ENCODE measurements at places on chromosomes 5 and 9.
A peak's percentile ranks its signal among the peaks of the same experiment; 100 is the strongest.

DNA sequence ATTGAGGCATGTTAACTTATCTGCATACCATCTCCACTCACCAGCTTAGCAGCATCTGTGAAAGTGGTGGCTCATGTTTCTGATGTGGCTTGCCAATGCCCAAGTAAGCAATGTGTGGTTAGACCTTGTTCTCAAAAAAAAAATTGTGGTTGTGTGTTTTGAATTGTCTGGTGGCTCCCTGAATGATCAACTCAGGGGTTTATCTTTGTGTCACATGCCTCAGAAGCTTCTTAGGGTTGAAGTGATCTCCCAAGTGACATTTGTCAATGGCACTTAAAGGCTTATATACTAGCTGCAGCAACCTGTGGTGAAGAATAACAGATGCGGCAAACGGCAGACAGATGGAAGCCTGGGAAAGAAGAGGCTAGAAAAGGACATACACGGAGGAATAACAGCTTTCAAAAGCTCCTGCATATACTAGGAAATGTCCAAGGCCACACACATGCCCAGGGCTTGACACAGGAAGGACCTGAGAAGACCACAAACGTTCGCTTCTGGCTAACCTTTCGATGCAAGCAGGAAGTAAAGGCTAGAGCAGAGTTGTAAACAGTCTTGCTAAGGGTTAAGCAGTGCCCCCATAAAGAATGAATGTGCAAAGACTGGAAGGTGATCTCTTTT lies 42.2 kb upstream of the FSD1L start:
- peak; percentile 18 for DNase-seq

- DNase-seq: no peak
Observed at GRCh38 chr9:20784196-20784595, 100.1 kb downstream of the FOCAD start.

- no peak for DNase-seq
Observed at GRCh38 chr9:1057910-1058309, 7.8 kb downstream of the DMRT2 start.

DNA sequence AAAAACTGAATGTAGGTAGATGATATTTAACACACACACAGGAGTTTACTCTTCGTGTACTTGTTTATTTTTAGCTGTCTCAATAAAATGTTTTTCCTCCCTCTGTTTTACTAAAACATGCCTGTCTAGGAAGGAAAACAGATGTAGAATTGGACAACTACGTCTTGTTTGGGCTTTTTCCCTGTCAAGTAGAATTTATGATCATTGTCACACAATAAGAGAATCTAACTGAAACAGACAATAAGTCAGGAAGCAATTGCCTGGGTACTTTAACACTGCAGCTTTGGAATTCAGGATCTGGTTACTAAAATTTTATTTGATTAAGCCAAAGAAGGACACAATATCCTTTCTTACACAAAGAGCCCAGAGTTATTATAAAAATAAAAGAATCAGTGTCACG lies 164.2 kb downstream of the ZDHHC21 start:
- no peak for DNase-seq

GRCh38 chr9:98226957-98227356 lies 28.5 kb downstream of the TBC1D2 start:
- DNase-seq: no peak

DNA sequence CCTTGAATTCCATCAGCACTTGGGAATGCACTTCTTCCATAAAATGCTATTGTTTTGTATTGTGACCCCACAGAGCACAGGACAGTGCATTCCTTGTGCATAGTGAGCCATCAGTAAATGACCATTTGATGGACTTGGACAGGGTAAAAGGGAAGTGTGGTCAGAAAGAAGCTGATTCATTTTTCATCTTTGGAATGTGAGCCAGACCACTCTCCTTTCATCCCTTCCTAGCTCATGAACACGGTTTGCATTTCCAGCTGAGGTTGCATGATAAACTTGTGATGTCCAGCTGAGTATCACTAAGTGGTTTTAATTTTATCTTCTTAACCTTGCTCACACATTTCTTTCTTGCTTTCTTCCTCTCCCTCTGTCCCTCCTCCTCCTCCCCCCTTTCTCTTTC lies 101.3 kb downstream of the NUDT12 start:
- DNase-seq: no peak

DNA sequence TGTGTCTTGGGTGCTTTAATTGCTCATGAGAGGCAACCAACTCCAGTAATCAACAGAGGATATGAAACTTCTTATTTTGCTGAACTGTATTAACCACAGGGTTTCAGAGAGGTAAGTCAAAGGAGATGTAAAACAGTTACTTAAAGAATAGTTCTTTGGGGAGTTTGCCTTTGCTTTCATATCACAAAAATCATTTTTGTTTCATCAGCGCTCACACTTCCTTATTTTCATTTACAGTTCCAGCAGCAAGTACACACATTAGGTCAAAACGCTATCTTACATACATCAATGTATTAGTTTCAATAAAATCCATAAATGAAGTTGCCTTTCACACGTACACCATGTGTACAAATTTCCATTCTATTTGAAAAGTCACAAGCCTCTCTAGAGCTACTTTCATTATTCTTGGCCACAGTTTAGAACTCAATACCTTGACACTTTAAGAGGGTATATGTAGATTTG lies 50.1 kb downstream of the ST8SIA4 start:
- no peak for DNase-seq

- no peak for DNase-seq
Observed at GRCh38 chr5:172594431-172594830, 46.6 kb upstream of the NEURL1B start.

- no peak for DNase-seq
Observed at GRCh38 chr5:60295423-60295822, 401.9 kb upstream of the PDE4D start.

GRCh38 chr9:133383438-133383837 lies 7.3 kb downstream of the STKLD1 start:
- DNase-seq: no peak

- DNase-seq: no peak
Observed at GRCh38 chr5:34854459-34855174, 15.7 kb downstream of the TTC23L start.

DNA sequence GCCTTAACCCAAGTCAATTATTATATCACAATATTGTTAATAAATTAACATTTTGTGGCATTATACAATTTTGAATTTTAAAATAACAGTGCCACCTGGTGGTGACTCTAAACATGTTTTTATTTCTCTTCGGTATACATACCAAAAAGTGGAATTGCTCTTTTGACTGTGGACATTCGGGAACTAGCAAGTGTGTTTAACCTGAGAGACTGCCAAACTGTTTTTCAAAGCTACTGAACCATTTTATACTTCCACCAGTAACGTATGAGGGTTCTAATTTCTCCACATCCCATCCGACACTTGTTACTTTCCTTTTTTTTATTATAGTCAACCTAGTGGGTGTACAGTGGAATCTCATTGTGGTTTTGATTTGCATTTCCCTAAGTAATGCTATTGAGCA lies 18.3 kb upstream of the HSDL2 start:
- no peak for DNase-seq

DNA sequence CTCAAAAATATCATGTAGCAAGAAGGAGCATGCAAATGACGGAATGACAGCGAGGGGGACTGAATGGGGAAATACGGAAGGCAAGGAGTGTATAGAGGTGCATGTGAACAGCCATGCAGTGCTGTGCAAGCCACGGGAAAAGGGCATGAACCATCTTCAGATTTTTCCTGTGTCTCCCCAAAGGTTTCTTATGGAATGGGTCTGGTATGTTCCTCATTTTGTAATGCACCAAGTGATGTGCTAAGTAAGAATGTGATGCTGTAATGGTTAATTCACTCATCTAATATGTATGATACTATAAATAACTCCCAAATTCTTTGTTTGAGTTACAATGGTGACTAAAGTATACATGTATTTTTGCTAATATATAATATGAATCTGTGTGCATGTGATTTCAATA lies 99.0 kb upstream of the DAB2 start:
- no peak for DNase-seq

DNA sequence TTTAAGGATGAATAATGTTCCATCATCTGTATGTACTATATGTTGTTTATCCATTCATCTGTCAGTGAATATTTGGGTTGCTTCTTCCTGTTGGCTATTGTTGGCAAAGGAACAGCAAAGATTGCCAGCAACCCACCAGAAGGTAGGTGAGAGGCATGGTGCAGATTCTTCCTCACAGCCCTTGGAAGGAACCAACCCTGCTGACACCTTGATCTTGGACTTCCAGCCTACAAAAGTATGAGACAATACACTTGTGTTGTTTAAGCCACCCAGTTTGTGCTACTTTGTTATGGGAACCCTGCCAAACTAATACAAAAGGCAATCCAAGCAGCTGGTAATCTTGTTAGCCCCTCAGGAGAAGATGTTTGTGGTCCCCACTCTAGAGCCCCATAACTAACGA lies 122.0 kb downstream of the CARTPT start:
- no peak for DNase-seq

DNA sequence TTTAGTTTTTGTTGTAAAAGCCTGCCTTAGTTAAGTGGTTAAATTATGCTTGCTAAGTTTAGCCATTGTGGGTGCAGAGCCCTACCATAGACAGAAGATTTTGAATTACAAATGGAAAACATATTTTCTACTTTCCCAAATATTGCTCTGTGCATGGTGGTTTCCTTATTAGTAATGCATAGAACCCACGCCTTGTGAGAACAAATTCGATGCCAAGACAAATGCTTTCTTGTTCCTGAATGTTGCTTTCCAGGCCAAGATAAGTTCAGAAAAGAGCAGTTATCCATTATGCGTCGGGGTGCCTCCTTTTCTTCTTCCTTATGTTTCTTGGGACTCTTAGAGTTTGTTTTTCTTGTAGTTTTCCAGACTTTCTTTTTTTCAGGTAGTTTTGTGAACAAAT lies 31.0 kb upstream of the GARNL3 start:
- DNase-seq: no peak

DNA sequence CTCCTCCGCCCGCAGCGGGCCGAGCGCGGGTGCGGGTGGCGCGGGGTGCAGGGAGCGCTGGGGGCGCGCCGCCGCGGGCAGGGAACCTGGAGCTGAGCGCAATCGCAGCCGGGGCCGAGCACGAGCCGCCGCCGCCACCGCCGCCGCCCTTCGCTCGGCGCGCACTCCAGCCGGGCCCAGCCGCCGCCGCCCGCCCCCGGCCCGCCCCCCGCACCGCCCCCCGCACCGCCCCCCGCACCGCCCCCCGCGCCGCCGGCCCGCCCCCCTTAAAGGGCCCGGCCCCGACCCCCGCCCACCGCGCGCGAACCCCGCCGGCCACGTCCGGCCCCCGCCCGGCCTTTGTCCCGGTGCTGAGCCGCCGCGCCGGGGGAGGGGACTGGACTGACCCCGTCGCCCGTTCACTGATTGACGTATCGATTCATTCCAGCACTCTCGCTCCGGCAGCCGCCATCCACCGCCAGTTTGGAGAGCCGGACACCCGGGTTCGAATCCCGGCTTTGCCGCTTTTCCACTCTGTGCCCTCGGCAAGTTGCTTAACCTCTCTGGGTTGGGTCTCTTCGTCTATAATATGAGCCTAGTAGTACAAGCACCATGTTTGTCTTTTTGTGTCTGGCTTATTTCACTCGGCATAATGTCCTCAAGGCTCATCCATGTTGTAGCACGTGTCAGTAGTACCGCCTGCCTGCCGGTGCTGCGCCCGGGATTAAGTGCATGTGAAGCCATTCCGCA lies at the start of gene SH3PXD2B:
Gene SH3PXD2B, minus strand, starts transcription at position 168 of the 729 bp plus-strand sequence. CDS start 173 bp downstream, outside the sequence.
- no peak for DNase-seq

DNA sequence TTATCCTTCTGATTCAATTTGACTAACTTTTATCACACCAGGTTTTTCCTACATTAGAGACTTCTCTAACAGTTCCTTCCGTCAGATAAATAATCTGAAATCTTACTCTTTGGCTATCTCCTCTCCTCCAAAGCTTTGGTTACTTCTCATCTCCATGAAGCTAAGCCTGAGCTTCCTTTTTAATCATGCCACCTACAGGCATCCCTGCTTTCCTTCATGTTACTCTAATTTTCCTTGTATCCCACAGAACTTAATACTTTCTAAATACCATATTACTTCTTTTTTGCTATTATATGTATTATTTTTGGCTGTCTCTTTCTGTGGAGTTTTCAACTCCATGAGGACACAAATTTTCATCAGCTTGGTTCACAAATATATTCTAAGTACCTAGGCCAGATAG lies 49.7 kb downstream of the C9 start:
- no peak for DNase-seq

DNA sequence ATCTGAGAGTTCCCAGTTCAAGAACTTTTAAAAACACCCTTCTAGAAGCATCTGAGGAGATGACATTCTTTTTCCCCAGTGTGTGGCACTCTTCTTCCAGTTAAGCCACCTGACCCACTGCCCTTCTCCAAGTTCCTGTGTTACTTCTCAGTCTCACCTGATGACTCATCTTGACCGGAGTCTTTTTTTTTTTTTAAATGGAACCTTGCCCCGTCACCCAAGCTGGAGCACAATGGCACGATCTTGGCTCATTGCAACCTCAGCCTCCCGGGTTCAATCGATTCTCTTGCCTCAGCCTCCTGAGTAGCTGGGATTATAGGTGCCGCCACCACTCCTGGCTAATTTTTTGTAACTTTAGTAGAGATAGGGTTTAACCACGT lies 224.1 kb upstream of the DAB2 start:
- no peak for DNase-seq

GRCh38 chr5:112156211-112156610 lies 262.9 kb downstream of the EPB41L4A start:
- no peak for DNase-seq

GRCh38 chr5:93236807-93237421 lies 344.1 kb downstream of the NR2F1-AS1 start:
- DNase-seq: no peak

- DNase-seq: no peak
Observed at GRCh38 chr5:87807783-87808182, 395.1 kb upstream of the CCNH start.

GRCh38 chr5:61790678-61791077 lies 458.6 kb downstream of the ZSWIM6 start:
- DNase-seq: no peak

DNA sequence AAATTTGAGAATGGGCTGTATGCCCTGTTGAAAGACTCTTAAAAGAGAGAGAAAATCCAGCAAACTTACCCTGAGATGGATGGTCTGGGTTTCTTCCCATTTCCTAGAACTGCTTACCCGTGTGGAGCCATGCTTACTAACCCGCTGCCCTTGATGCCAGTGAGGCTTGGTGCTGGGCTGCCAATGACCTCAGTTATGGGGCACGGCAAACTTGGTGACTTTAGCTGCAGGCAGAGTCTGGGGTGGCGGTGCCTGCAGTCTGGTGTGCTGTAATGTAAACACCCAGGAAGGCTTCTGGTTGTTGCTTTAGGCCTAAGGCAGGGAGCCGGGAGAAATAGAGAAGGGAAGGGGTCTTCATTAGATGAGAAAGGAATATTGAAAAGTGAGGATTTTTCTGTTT lies 7.3 kb upstream of the TENT4A start:
- no peak for DNase-seq

- no peak for DNase-seq
Observed at GRCh38 chr5:150514708-150515211, 6.8 kb downstream of the NDST1 start.

- no peak for DNase-seq
Observed at GRCh38 chr9:91034521-91034920, 232.9 kb downstream of the SYK start.

Measured in T-helper 1 cell (primary cell).